ENCODE measurements at places on chromosomes 16 and 17.

GRCh38 chr17:40560592-40561293, 4.5 kb downstream of the CCR7 start:
- no peak for DNase-seq

DNA sequence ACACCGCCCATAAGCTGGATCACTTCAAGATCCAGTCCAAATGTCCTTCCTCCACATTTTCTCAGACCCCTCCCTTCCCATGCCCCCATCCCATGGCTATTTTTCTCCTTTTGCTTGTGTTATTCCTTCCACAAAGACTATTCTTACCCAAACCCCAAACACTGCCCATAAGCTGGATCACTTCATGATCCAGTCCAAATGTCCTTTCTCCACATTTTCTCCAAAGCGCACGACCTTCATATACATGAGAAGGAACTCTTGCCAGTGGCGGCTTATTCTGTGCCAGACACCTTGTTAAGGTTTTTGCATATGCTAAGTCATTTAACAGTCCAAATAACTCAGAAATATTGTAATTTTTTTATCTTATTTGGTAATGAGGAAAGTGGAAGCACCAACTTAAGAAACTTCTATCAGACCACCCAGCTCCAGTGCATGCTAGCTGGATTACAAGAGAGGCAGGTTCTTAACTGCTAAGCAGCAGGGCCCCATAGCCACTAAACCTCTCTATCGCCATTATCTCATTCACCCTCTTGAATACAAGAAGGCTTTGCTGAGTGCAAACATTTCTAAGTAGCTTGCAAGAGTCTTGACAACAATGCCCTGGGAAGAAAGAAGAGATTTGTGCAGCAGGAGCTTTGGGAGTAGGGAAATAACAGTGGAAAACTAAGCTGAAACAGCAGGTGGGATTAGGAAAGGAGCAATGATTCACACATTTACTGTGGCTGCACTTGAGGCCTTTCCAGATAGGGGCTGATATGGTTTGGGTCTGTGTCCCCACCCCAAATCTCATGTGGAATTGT, 428.2 kb upstream of the MAF start:
- DNase-seq, result no peak

GRCh38 chr17:41223821-41224220, 2.6 kb upstream of the KRTAP9-2 start:
- no peak for DNase-seq

GRCh38 chr16:73265935-73266334, 218.0 kb upstream of the ZFHX3 start:
- DNase-seq, result no peak

GRCh38 chr16:31148896-31149295, 970 bp downstream of the PRSS36 start:
- DNase-seq, result no peak

- DNase-seq, result no peak
Observed at GRCh38 chr17:75081611-75082540, 5.9 kb upstream of the SLC16A5 start.

DNA sequence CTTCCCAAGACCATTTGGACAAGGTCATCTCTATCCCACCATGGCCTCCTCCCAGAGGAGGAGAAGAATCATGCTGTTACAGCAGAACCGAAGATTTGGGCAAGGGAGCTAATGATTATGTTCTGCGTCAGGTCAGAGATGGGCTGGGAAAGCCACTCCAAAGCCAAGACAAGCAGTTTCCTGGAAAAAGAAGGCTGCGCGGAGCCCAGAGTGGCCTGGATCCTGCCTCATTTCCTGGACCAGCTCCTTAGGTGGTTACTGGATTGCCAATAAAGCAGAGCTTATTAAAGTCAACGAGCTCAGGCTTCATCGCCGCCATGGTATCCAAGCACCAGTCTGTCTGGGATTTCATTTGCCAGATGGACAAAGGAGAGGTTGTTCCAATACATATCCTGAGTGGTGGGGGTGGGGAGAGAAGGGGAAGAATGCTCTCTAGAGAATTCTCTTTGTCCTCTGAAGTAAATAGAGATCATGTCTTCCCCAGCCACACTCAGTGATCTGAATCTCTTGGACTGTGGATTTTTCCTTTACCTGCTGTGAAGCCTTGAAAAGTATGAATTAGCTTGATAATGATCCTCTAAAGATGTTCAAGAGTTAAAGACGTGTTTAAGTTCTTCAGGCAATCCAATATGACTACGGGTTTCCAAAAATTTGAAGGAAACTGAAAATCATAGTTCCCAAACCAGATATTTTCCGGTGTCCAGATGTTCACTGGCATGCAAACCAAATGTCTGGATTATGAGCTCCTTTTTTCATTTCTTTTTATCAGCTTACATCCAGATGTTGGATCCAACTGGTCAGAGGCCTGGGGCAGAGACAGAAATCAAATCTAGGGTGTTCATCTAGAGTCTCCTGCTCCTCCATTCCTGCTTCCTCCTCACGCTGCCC, 17.7 kb downstream of the PRAC1 start:
- DNase-seq, result no peak

DNA sequence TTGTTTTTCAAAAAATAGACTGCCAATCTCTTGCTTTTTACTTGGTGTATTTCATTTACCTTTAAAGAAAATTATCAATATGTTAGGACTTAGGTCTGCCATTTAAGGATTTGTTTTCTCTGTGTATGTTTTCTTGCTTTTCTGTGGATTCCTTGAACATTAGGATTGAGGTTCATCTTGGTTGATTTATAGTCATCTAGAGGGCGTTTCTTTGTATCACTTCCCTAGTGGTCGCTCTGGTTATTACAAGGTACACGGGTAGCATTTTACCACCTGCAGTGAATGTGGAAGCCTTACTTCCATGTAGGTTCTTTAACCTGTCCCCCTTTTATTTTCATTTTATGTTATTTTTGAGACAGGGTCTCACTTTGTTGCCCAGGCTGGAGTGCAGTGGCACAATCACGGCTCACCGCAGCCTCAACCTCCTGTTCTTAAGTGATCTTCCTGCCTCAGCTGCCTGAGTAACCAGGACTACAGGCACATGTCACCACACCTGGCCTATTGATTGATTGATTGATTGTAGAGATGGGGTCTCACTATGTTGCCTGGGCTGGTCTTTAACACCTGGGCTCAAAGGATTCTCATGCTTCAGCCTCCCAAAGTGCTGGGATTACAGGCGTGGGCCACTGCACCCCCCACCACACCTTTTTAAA, 35.2 kb upstream of the CBX4 start:
- no peak for DNase-seq

DNA sequence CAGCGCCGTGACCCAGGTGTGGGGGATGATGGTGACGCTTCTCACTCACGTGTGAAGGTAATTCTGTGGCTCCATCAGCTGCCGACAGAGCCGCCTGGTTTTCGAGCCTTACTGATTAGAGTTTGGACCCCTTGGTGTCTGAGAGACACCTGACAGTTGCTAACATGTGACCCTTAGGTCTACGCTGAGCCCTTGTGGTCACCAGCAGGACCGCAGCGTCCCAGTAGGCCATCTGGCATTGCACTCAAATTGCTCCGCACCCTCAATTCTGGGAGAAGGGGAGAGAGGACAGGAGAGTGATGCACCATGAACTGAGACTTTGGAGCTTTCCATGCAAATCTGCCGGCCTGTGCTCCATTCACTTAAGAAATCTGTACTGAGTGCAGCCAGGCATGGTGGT, 2.5 kb downstream of the FLYWCH1 start:
- no peak for DNase-seq

DNA sequence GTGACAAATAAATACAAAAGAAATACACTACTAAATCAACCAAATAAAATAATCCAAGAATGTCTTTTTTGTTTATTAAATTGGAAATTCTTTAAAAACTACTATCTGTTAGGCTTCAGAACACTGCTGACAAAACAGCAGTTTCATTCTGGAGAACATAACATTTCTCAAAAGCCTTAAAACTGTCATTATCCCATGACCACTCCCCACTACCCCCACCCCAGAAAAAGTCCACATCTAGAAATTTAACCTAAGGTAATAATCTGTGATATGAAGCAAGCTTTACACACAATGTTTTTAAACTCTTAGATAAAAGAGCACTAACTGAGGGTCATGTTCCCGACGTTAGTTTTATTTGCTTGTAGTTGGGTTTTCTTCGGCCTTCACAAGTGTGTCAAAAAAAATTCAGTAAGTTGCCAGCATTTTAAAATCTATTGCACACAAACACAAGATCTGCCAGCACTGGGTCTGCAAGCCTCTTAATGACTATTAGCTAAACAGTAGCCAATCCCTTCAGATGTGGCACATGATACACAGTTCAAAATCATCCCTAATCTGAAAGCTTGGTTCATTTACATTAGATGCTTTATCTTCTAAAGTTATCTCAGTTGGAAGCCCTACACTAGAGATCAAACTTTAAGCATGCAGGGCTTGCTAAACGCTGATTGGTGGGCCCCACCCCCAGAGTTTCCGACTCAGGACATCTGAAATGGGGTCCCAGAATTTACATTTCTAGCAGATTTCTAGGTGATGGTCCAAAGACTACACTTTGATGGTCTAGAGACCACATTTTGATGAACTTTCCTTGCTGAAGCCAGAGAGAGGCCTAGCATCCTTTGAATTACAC, 75.2 kb downstream of the KANSL1 start:
- DNase-seq, result no peak

Measured in activated CD8-positive, alpha-beta memory T cell treated with anti-CD3 and anti-CD28 coated beads for 1 hour (primary cell).